ENCODE measurements at places on chromosomes 11 and 22. TPM values are rescaled to one million over a fixed set of nuclear protein-coding genes. Genes with fewer than 3 reads are reported as not detected.

SCGB1A1 gene
- total RNA-seq: not detected

MISFA gene
- 4.3 TPM for total RNA-seq

CHST1 gene
- total RNA-seq: 6.7 TPM

TTC36 gene
- total RNA-seq: 1.1 TPM

SSRP1 gene
- 64.3 TPM for total RNA-seq

TSPAN32 gene
- total RNA-seq: 2.7 TPM

GAB4 gene
- total RNA-seq: not detected

TUBGCP6 gene
- 26.2 TPM for total RNA-seq

PIK3IP1 gene
- 4.3 TPM for total RNA-seq

GAL3ST1 gene
- 3.0 TPM for total RNA-seq

DEUP1 gene
- 0.04 TPM for total RNA-seq
